ENCODE measurements at places on chromosomes 1 and 21. TPM values are rescaled to one million over a fixed set of nuclear protein-coding genes. Genes with fewer than 3 reads are reported as not detected.

DNA sequence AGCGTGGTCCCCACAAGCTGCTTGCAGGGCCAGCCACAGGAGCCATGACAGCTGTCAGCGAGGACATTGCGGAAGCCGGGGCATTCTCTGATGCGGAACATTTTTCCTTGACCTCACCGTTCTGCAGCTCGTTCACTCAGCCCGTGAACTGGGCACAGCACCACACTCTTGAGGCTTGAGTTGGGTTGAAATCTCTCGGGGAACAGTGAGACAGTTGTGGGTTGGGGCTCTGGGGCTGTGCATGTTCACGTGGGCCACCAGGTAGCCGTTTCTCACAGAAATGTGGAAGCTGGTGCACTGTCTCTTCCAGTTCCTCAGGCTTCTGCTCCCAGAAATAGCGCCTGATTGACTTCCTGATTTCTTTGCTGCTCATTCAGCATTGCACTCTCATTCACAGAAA, 69.8 kb downstream of the SPSB1 start:
- DNase-seq: no peak

DNA sequence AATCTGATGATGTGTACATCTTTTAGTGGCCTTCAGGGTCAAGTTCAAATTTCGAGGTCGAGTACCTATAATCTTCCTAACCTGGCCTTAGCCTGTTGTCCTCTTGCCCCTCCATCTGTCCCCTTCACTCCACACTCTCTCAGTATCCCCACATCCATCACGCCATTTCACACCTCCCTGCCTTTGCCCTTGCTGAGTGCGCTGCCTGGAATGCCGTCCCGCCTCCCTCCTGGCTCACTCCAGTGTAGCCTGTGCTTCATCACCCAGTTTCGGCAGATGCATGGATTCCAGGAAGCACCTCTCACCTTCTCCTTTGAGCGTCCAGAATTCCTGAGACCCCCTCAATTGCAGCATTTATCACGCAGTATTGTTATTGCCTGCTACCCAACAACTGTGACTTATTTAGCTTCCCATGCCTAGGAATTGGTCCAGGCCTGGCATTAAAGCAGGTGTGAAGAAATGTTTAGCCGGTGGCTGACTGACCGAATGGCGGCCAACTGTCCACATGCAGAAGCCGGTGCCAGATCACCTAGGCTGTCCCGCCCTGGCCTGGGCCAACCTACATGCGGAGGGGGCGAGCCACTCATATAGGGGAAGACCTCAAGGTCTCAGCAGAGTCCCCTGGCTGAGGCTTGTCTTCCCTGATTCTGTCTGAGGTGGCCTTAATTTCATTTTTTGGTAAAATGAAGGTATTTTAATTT, 34.5 kb downstream of the MYOM3 start:
- no peak for DNase-seq

- DNase-seq: no peak
Observed at GRCh38 chr1:160061369-160062229, 8.4 kb downstream of the KCNJ10 start.

- no peak for DNase-seq
Observed at GRCh38 chr1:46529031-46529630, 22.3 kb downstream of the KNCN start.

- DNase-seq: no peak
Observed at GRCh38 chr1:227156520-227156919, 161.8 kb downstream of the CDC42BPA start.

TMPRSS15 gene
- total RNA-seq: not detected

TGFB2 gene
- 2.5 TPM for total RNA-seq

ADGRL4 gene
- 27.5 TPM for total RNA-seq

OR2L5 gene
- not detected for total RNA-seq

OR2M3 gene
- not detected for total RNA-seq

ARHGAP29 gene
- total RNA-seq: 38.4 TPM

TAF13 gene
- total RNA-seq: 130 TPM

IFI44L gene
- 0.32 TPM for total RNA-seq

MAP10 gene
- total RNA-seq: 0.45 TPM

CYP2J2 gene
- total RNA-seq: not detected

AKR7A3 gene
- 0.42 TPM for total RNA-seq

GNG12 gene
- total RNA-seq: 171 TPM

SH2D1B gene
- total RNA-seq: not detected

PGBD5 gene
- total RNA-seq: not detected
